ENCODE measurements at places on chromosomes 12 and 14.

DNA sequence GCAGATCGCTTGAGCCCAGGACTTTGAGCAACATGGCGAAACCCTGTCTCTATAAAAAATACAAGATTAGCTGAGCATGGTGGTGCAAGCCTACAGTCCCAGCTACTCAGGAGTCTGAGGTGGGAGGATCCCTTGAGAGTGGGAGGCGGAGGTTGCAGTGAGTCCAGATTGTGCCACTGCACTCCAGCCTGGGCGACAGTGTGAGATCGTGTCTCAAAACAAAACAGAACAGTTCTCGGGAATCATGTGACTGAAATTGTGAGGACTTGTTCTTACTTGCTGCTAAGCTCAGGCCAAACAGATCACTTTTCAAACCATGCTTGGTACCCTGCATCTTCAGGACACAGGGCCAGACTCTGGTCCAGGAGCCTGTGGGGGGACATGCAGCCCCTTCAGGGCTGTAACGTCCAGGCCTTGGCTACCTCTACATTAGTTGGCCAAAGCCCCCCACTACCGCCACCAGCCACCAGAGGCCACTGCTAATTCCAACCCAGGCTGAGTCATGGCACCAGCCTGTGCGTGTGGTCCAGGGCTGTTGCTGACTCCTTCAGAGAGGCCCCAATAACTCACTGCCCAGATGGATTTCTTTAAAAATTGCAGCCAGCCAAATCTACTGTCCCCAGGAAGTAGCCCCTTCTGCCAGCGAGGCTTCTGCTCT is 33.4 kb upstream of the SYNDIG1L start:
- no peak for DNase-seq

GRCh38 chr12:86293682-86294240 is 37.6 kb upstream of the MGAT4C start:
- no peak for DNase-seq

DNA sequence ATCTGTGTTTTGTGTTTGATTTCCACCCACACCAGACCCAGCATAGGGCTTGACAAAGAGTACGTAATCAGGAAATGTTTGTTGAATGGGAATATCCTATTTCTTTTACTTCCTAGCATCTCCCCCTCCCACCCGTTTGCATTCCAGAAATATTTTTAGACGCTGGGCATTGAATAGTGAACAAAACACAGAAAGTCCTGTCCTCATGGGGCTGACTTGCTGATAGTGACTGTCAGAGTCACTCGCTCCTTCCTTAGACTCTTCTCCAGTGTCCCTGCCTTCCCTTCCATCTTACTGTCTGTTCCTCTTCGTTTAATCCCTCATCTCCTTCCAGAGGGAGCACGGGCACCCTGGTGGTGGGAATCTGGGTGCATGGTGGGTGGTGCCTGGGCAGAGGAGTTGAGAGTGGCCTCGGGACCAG is 53.6 kb downstream of the SLC25A47 start:
- DNase-seq: peak; percentile 28

GRCh38 chr12:59980476-59980875 is 384.6 kb downstream of the SLC16A7 start:
- DNase-seq: no peak

DNA sequence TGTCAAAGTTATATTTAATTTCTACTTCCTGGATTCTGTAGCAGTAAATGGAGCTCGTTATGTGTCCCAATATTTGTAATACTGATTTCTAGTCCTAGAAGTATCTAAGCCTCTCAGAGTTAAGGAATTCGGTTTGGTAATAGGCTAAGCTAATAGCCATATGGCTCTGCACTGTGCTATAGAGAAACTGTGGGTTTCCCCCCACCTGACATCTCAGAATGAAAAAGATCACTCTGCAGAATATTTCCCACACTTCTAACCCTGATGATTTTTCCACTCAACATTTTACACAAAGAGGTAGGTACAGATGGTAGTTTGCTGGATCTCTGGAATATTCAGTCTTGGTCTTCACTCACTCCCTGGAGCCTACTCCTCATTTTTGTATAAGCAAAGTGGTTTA is 71.2 kb downstream of the BORCS5 start:
- DNase-seq: no peak

- no peak for DNase-seq
These were observed 72.0 kb downstream of the NCOR2 start for GRCh38 chr12:124495194-124495983.

DNA sequence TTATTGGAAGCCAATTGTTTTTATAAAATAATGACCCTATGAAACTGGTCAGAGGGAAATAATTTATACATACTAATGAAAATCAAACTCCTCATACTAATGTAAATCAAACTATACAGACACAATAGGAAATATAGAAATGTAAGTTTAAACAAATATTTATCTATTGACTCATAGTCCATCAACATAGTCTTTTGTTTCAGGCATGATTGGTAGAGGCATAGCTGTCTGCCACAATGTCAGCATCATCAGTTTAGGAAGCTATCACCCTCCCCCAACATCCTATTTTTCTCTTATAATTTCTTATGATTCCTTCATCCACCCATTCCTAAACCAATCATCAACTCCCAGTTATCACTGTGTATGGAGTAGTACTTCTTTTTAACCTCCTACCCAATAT is 117.7 kb downstream of the SLC38A6 start:
- DNase-seq: no peak

GRCh38 chr14:93915800-93916199 is 11.3 kb upstream of the FAM181A start:
- DNase-seq: no peak

GRCh38 chr12:57377103-57377840 is 53.6 kb downstream of the R3HDM2 start:
- DNase-seq: no peak

GRCh38 chr14:89265234-89265633 is 151.8 kb downstream of the FOXN3 start:
- DNase-seq: no peak

DNA sequence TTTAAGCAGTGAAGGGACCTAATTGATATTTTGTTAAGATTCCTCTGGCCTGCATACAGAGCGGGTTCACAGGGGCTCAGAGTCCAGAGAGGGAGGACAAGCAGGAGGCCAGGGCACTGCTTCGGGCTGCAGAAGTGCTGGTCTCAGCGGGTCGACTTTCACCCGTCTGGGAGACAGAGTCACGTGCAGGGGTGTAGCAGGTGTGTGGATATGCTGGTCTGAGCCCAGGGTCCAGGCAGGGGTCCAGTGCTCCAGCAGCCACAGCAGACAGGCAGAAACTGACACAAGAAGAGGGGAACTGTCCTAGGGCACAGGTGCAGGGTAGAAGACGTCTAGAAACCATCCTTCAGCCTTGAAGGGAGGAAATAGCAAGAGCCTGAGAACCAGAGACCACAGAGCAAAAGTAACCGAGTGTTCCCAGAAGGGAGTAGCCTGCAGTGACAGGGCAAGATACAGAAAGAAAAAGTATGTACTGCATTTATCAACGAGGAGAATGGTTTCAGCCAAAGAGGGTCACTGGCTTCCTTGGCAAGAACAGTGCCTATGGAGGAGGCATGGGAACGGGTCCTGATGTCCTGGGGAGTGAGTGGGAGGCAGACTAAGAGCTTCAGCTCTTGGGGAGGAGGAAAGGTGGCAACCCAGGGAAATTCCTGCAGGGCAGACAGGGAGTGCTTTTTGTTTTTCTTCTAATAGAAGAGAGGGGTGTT is 28.7 kb downstream of the FBXO21 start:
- no peak for DNase-seq

- no peak for DNase-seq
These were observed 15.0 kb upstream of the NEDD1 start for GRCh38 chr12:96892104-96892503.

GRCh38 chr12:90940872-90941499 is 14.0 kb downstream of the CCER1 start:
- peak; percentile 3 for DNase-seq

- DNase-seq: no peak
These were observed 1892.1 kb upstream of the SEL1L start for GRCh38 chr14:83425706-83426105.

DNA sequence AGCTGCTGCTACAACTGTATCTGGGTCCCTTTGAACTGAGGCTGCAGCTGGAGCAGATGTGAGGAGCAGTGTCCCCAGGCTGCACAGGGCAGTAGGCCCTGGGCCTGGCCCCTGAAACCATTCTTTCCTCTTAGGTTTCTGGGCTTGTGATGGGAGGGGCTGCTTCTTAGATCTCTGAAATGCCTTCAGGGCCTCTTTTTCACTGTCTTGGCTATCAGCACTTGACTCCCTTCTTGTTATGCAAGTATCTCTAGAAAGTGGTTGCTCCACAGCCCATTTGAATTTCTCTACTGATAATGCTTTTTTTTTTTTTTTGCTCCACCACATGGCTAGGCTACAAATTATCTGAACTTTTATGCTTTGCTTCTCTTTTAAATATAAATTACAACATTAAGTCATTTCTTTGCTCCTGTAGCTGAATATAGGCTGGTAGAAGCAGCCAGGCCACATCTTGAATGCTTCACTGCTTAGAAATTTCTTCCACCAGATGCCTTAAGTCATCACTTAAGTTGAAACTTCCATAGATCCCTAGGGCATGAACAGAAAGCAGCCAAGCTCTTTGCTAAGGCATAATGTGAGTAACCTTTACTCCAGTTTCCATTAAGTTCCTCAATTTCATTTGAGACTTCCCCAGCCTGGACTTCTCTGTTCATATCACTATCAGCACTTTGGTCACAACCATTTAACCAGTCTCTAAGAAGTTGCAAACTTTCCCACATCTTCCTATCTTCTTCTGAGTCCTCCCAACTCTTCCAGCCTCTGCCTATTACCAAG is 41.1 kb downstream of the ACSM4 start:
- no peak for DNase-seq

DNA sequence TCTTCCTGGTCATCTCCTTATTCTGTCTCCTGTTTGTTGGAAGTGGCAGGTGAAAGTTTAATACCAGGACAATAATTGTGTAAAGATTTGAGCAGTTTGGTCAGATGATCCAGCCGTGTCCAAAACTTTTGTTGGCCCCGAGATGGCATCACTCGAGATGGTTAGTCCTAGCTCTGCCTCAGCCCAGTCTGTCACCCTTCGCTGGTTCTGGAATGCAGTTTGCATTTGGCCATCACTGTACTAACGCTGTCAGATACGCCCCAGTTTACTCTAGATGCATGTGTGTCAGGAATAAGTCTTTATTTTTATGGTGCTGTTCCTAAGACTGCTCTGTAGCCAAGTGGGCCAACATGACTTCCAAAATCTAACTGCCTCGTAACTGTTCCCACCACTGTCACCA is 79.6 kb downstream of the MOK start:
- DNase-seq: no peak

DNA sequence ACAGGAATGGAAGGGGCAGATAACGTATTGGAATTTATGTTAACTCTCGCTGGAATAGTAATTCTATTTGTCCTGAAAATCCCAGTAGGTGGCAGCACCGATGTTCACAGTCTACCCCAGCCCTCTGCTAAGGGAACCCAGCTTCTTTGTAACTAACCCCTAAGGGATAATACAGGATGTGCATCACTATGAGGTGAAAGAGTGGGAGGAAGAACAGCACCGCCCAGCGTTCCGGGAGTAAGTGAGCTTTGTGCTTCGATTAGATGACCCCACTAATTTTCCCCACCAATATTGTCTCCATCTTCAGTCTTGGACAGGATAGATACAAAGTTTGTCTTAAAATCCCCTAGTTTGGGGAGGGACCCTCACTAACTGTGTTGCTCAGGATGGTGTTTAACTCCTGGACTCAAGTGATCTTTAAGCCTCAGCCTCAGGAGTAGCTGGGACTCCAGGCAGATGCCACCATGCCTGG is 2.7 kb downstream of the SLC2A3 start:
- DNase-seq: peak; percentile 89

- DNase-seq: no peak
These were observed 78.8 kb downstream of the DUSP6 start for GRCh38 chr12:89273525-89273924.

- DNase-seq: no peak
These were observed 11.5 kb downstream of the GTF2A1 start for GRCh38 chr14:81209167-81209836.

GRCh38 chr12:23614280-23614679 is 335.2 kb downstream of the SOX5 start:
- no peak for DNase-seq

DNA sequence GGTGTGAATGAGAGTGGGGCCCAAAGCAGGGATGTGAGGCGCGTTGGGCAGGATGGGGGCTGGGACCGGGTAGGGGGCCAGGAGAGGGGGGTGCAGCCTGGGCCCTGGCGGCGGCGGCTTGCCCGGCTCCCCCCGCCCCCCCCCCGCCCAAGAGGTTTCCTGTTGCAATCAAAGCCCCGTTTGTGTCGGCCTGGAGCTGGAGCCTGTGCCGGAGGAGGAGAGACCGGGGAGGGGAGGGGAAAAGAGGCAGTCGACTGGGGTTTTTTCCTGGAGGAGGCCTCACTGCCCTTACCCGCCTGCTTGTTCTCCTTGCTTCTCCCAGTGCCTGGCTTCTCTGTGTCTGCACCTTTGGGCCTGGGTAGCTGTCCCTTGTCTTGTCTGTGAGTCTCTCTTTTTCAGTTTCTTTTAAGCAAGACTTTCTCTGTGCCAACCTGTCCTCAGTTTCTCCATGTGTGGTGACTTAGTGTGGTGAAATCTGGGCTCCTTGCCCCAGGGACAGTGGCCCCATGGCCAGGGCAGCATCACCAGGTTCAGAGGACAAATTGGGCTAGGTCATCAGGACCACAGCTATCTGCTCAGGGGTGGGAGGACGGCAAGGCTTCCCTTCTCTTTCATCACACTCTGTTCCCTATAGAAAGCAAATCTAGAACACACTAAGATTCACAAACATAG is 8.5 kb downstream of the RARG start:
- DNase-seq: no peak

DNA sequence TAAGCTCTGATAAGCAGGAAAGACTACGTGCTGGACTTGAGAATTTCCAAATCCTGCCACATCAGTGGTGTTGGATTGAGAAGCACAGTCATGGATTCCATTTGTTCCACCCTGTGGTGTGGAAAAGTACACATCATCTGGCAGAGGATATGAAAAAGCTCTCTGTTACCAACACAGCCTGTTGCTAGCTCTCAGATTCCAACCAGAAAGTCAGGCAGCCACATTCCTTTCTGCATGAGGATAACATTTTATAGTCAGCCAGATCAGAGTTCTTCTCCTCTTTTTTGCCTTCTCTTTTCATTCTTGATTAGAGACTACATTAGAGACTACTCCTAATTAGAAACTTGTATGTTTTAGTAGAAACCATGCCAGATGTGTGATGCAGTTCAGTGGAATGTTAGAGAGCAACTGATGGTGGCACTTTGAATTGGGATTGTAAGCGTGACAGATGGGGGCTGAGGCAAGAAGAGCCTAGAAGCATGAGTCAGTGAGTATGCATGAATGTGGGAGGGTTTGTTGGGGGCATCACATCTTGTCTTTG is 61.2 kb upstream of the STXBP6 start:
- peak; percentile 73 for DNase-seq

DNA sequence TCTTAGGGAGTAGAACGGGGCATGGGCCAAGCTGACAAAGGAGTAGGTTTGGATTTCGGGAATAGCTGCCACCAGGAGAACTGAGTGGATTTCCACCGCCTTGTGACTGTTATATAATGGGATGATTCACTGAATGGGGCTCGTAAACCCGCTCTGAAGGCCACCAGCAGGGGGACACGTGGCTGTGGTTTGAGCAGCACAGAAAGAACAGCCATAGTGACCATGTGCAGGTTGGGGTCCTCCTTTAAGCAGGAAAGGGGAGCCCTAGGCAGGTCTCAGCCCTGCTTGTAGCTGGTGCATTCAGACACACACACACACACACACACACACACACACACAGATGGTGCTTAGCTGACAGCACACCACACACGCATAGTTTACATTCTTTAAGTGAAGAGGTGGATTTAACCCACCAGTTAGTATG is 8.6 kb upstream of the ASB2 start:
- DNase-seq: peak; percentile 52
